ENCODE measurements at places on chromosomes 2 and 18.

- DNase-seq: no peak
Measured at GRCh38 chr2:158667586-158667985, 127.5 kb upstream of the DAPL1 start.

DNA sequence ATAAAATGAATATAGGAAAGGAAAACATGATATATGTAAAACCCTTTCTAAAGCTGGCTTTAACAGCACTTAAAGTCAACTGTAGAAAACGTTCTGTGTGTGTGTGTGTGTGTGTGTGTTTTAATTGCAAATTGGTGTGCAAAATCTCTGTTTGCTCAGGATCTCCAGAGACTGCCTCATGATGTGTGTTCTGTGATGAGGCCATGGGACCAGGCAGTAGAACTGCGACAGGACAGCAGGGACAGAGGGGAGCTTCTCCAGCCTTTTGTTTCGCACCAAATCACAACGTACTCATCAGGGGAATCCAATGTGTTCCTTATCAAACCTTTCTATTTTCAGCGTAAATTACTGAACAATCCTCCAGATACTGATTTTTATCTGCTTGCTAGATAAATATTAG is 66.7 kb downstream of the NXPH2 start:
- no peak for DNase-seq

- DNase-seq: no peak
Measured at GRCh38 chr18:48333563-48333962, 75.6 kb downstream of the ZBTB7C start.

GRCh38 chr2:8458503-8459459 is 223.1 kb upstream of the ID2 start:
- DNase-seq: no peak

GRCh38 chr2:47310801-47311560 is 92.0 kb upstream of the MSH2 start:
- DNase-seq: no peak

DNA sequence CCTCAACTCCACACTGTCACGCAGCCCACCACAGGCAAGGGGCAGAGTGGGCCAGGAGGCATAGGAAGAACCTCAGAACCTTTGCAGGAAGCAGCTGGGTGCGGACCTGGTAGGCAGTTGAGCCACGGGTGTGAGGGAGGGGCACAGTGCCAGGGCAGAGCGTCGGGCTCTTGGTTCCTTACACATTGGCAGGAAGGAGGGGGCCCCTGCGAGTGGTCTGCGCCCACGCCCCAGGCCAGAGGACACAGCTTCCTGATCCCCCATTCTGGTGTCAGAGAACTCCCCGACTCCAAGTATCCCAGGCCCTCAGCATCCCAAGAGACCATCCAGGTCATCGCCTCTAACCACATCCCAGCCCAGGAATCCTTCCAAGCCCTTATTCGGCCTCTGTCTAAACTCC is 61.5 kb downstream of the TNS1 start:
- no peak for DNase-seq

GRCh38 chr18:2846636-2847316 is at the start of gene EMILIN2:
Gene EMILIN2, plus strand, starts transcription at chr18:2847006. Its CDS starts 183 bp downstream, at chr18:2847189.
- no peak for DNase-seq

DNA sequence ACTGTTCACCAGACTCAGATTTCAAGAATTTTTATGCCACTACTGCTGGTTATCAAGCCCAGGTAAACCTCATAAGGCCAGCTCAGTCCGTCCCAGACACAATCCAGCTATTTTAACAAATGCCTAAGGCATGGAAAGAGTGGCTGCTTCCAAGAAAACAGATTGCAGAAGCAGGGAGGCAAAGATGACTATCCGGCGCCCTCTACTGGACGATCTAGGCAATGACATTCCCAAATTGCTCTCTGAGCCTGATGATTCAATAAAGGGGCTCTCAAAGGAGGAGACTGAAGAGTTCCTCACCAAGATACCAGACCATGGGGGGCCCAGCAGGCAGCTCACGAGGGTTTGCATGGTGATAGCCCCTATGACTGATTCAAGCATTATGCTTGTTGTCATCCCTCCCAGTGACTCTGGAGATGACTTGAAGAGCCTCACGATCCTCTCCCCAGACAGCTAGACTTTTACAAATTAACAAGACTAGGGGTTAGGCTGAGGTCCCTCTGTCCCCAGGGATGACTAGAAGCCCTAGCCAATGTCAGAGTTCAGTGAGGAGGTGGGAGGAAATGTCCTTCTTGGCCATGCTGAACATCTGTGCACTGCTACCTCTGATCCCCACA is 25.0 kb downstream of the SERPINB8 start:
- DNase-seq: no peak

DNA sequence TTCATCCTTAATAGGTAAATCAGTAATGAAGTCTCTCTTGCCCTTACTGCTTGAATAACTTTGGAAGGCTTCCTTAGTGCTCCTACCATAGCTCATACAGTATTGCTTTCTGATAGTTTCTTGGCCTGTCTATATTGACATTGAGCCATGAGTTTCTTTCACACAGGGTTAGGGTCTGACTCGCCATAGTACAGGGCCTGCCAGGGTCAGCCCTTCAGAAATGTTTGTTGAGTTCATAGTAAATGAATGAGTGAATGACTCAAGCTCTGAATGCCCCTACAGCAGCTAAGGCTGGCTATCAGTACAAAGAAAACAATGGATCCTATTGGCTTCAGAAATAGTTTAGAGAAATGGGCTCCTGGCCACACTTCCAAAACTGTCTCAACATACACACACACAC is 65.0 kb upstream of the LRATD1 start:
- no peak for DNase-seq

DNA sequence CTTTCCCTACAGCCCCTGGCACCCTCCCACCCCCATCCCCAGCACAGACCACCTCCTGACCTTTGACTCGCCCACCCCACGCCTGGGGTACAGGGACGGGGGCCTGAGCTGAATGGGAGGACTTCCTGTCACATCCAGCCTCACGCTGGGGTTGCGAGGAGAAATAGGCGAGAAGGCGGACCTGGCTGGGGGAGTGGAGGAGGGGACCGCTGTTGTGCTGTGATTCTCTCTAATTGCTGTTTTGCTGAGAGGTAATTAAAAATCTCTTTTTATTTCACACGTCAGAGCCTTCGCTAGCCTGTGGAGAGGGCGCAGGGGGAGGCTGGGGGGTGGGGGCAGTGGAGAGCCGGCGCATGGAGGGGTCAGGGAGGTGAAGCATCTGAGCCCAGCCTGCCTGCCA is 9.7 kb upstream of the ECEL1 start:
- DNase-seq: no peak

All from stimulated activated CD4-positive, alpha-beta T cell treated with anti-CD3 and anti-CD28 coated beads, Interleukin-15, amount 100 ng/mL, for 1 hour (primary cell).